NCI-H748 treated with DMSO at 0.1 percent for 48 hours (cell line): ENCODE measurements at places on chromosomes 6 and 20.

DNA sequence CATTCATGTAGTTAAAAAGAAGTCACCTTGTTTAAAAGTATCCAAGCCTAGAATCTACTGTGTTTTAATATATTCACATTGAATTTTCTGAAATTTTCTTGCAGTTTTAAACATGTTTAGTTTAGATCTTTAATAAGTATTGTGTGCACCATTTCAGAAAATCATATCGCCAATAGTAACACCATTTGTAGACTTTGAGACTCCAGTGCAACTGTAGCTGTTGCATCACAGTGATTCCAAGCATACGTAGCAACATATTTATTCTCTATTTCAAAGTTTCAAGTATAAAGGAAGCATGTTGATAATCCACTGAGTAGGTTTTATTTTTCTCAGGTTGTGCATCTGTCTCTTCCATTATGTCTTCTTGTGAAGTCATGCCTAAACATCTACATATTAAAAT is 46.4 kb downstream of the HMGN3 start:
- no peak for DNase-seq

- DNase-seq: no peak
Observed at GRCh38 chr20:7728338-7728737, 211.9 kb downstream of the HAO1 start.

GRCh38 chr20:1299522-1299921 is 29.4 kb downstream of the SDCBP2 start:
- no peak for DNase-seq

DNA sequence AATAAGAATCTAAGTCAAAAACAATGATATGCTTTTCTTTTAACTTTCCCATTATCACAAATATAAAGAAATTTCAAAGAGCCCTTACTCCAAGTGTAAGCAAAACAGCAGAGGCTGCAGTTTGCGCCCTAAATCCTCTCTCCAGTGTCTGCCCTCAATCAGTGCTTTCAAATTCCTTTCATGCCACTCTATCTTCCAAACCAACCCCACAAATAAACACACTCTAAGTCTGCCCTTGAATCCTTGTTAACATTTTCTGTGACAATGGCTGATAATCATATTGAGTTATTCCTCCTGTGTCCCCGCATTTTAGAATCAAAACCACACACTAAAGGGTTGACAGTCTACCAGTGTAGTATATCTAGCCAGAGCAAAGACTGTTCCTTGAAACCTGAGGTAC is 317.9 kb upstream of the MARCKS start:
- DNase-seq: no peak

DNA sequence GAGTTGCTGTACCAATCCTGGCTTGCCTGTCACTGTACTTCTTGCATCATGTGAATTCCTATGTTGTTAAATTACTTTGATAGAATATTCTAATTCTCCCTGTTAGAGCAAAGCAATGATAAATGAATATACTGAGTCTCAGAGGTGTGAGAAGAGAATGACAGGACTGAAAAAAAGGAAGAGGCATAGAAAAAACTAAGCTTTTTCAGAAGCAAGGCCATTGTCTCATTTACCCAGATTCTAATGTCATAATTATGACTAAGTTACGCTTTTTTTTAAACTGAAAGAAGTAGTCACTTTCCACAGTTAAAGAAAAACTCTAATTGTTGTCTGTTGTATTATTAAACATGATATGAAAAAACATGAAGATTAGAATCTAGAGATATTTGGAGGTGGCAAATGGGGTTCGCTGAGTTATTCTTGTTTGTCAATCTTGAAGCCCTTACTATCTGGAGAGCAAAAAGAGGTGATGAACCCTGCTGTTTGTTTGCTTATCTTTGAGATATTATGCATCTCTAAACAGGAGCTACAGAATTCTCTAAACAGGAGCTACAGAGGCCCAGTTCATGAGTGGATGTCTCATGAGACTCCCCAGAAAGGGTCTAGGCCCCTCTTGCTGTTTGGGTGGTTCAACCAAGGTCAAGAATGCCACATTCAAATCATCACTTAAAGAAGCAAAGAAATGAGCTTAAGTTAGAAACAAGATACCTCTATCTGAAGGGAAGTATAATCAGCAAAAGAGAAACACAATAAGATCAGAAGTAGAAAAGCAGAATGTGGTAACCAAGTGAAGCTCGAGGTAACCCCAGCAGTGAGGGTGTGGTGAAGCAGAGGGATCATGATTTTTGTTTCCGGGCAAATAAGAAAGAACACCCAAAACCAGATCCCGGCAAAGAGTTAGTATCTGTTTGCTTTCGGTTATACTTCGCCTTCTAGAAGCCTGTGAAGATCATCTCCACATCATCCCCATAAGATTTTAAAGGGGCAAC is 33.3 kb upstream of the THEMIS start:
- DNase-seq: no peak

GRCh38 chr6:118980063-118980462 is 45.1 kb upstream of the MCM9 start:
- no peak for DNase-seq

DNA sequence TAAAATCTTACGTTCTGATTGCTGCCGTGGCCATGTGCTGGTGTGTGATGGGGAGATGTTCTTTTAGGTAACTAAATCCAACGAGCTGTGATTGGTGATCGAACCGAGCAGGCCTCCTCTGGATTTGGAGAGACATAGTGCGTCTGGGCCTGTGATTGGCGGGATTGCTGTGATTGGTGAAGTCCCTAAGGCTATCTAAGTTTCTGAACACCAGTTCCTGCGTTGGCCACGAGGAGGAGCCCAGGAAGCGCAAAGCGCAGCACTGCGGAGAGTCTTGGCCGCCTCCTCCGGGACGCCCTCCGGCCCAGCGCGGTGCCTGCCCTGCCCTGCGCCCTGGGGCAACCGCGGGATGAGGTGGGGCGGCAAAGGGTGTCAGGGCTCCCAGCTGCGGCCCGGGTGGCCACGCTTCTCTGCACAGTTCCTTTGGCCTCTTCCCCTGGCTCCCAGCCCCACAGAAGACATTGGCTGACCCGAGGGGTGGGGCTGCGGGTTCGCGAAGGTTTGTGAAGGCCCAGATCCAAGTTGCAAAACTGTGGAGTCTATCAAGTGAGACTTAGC is 33.0 kb downstream of the HNF4A start:
- peak; percentile 20 for DNase-seq

GRCh38 chr6:62775427-62776022 is 435.7 kb upstream of the FKBP1C start:
- DNase-seq: peak; percentile 63

GRCh38 chr6:72738091-72738490 is 116.2 kb downstream of the KCNQ5 start:
- DNase-seq: no peak

DNA sequence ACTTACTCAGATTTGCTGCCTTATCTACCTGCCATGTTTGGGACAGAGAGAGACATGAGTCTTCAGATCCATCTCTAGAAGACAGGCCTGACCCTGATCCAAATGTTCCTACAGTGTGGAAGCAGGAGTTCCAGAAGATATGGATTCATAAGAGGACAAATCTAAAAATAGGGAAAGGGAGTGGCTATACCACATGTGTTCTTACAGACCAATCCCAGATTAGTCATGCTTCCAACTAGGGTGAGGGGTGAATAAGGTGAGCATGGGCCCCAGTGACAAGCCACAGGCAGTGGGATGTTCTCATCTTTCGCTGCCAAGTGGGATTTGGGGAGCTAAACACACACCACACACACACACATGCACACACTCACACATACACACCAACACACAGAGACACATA is 670.7 kb upstream of the CITED2 start:
- no peak for DNase-seq

DNA sequence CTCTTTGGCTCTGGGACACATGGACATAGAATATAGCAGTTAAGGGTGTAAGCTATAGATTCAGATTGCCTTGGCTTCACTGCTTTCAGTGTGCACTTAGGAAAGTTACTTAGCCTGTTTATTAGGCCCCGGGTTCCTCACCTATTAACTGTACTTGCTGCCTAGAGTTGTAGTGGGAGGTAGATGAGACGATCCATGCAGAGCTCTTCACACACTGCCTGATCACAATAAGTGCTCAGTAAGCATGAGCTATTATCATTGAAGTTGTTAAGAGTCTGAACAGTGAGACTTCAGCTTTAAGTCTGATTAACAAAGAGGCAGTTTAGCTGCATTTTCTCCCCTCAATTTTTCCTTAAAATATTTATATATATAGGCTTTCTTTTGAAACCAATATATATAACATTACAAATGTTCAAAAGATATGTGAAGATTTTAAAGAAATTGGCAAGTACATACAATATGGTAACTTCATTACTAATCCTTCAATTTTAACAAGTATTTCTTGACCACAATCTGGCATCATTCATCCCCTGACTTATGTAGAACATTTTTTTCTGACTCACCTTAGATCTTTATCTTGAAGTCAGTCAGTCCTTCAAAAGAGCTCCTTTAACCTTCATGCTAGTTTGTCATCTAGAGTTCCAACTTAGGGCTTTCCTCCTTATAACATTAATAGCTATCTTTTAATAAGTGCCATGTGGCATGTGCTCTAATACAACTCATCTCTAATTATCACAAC is 20.5 kb upstream of the SUPT3H start:
- DNase-seq: no peak

GRCh38 chr20:32809907-32810306 is 9.8 kb upstream of the MAPRE1 start:
- DNase-seq: no peak

GRCh38 chr6:48917233-48917632 is 545.8 kb downstream of the MMUT start:
- DNase-seq: peak; percentile 35

DNA sequence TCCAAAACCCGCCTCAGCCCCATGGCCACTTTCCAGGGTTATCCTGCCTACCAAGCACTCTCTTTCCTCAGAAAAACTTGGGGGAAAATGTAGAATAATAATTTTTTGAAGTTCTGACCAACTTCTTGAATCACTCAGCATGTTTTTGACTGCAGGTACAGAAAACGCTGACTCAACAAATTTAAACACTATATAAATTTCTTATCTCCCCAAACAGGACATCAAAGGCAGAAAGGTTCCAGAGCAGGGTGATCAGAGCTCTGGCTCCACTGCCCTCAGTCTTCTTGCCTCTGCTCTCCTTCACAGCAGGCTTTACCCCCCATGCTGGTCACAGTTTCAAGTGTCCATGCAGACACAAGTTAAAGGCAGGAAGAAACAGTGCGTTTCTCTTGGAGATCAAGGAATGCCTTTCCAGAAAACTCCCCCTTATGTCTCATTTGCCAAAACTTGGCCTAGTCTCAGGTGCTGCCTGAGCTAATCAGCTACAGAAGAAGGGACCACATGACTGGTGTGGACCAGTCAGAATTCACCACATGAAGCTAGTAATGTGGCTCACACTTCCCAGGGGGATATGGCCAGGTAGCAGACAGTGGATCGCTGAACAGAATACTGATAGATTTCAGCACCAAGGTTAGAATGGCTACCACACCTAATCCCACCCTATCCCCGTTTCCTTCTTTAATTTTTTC is 24.4 kb upstream of the SLC17A3 start:
- no peak for DNase-seq

GRCh38 chr6:160077526-160077925 is 44.1 kb upstream of the SLC22A1 start:
- DNase-seq: no peak

DNA sequence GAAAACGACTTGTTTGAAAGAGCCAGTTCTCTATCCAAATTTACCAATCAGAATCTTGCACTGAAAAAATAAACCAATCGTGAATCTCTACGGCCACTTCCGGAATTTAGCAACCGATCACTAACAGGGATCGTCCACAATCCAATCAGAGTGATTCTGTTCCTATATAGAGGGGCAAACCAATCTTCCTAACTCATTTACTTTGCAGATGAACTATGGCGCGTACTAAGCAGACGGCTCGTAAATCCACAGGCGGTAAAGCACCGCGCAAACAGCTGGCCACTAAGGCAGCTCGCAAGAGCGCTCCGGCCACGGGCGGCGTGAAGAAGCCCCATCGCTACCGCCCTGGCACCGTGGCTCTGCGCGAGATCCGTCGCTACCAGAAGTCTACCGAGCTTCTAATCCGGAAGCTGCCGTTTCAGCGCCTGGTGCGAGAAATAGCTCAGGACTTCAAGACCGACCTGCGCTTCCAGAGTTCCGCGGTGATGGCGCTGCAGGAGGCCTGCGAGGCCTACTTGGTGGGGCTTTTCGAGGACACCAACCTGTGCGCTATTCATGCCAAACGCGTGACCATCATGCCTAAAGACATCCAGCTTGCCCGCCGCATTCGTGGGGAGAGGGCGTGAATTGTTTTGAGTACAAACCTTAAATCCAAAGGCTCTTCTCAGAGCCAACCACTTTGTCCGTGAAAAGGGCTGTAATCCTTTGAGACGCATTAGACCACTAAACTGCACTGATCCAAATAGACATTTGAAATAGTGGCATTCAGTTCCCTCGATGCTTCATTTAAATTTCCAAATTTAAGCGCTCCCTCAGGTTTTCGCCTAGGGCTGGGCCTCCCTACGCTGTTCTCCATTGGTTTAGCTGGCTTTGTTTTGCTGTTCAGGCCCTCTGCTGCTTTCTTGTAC is 138.0 kb downstream of the HFE start:
- peak; percentile 99 for DNase-seq

DNA sequence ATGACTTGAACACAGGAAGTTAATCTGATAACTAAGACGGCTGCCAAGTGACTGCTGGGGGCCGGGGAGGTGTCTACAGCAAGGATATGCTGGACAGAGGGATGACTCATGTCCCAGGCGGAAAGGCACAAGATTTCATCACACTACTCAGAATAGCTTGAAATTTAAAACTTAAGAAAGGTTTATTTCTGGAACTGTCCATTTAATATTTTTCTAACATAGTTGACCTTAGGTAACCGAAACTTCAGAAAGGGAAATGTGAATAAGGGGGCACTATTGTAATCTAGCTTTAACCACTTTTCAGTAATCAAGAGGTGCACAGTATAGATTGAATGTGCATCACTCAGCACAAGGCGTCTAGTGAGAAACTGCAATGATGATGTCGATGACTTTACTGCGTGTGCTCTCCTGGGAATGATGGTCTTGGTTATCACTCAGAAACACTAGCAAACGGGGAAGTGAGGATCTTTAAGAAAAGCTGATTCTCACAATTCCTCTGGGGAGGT is 171.5 kb downstream of the QKI start:
- DNase-seq: no peak

- DNase-seq: no peak
Observed at GRCh38 chr6:11213422-11214021, 18.9 kb downstream of the NEDD9 start.

GRCh38 chr6:110541701-110542309 is 65.4 kb upstream of the SLC22A16 start:
- no peak for DNase-seq

- no peak for DNase-seq
Observed at GRCh38 chr20:15918631-15919030, 654.6 kb downstream of the KIF16B start.

DNA sequence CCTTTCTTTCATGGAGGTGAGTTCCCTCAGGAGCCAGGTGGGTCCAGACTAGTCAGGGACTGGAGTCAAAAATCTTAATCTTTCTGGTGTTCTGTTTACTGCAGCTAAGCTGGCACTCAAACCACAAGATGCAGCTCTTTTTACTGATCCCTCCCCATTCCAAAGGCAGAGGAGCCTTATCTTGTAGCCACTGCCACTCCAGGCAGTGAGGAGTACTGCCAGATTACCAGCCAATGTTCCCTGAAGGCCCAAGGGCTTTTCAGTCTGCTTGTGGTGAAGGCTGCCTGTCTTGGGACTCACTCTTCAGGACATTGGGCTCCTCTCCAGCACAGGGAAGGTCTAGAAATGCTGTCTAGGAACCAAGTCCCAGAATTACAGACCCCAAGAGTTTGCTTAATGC is 490.4 kb upstream of the ADGRB3 start:
- no peak for DNase-seq

GRCh38 chr6:127090051-127090450 is 28.4 kb upstream of the RSPO3 start:
- no peak for DNase-seq

- peak; percentile 67 for DNase-seq
Observed at GRCh38 chr6:3990692-3991491, 88.0 kb downstream of the FAM217A start.
